ENCODE measurements at places on chromosomes 12 and 14.

DNA sequence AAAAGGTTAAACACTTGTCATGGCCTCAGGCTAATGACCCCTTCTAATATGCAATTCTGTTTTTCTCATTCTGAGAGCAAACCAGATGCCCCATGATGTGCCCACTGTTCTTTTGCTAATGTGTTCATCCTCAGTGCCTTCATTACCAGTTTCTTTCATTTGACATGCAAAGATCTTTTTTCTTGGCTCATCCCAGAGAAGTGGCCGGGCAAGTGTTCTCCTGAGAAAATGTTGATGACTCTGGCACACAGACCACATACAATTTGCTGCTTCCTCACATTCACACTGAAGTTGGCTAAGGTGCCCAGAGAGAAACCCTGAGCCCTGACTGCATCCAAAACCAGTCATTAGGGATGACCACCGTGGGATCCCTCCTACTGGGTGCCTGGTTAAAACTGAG is 833.3 kb downstream of the DIO2 start:
- DNase-seq, result no peak

DNA sequence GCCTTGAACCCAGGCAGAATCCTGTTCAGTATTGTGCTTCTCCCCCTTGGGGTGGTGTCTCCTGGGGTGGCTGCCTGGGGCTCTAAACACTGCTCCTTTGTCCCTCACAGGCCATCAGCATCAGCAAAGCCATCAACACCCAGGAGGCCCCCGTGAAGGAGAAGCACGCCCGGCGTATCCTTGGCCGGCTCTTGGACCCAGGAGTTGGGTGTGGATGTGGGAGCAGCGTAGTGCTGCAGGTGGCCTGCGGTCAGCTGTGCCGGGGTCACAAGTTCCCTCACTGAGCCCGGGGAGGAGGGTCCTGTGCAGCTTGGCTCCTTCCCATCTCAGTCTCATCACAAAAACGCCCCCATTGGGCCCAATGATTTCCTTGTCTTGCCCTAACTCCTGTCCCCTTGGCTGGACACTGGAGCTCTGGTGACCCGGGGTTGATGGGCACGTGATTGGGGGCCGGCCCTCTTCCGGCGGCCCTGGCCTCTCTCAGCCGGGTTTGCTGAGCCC is 12.7 kb downstream of the HIP1R start:
- no peak for DNase-seq

DNA sequence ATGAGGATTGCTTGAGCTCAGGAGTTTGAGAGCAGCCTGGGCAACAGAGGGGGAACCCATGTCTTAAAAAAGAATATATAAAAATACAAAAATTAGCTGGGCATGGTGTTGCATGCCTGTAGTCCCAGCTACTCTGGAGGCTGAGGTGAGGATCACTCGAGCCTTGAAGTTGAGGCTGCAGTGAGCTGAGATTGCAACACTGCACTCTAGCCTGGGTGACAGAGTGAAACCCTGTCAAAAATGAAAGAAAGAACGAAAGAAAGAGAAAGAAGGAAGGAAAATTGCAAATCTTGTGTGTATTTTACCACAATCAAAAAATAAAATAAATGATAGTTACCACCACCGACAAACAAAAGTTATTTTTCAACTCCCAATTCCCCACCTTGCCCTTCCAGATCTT is 45.3 kb downstream of the SPRING1 start:
- no peak for DNase-seq

GRCh38 chr12:76586764-76587395 is 27.3 kb upstream of the OSBPL8 start:
- no peak for DNase-seq

DNA sequence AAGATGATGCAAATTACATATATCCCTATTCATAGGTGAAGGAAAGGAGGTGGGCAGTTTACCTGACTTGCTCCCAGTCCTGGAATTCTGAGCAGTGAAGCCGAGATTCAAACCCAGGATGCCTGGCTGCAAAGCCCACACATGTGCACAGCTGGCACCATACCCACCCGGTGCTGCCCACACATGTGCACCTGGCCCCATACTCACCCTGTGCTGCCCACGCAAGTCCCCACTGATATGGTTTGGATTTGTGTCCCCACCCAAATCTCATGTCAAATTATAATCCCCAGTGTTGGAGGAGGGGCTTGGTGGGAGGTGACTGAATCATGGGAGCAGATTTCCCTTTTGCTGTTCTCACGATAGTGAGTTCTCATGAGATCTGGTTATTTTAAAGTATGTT is 179.2 kb upstream of the C14orf180 start:
- DNase-seq, result no peak

- DNase-seq, result no peak
Measured at GRCh38 chr14:74213907-74214803, 25.1 kb upstream of the VSX2 start.

GRCh38 chr12:113555226-113555625 is 83.6 kb upstream of the LHX5 start:
- DNase-seq, result no peak

DNA sequence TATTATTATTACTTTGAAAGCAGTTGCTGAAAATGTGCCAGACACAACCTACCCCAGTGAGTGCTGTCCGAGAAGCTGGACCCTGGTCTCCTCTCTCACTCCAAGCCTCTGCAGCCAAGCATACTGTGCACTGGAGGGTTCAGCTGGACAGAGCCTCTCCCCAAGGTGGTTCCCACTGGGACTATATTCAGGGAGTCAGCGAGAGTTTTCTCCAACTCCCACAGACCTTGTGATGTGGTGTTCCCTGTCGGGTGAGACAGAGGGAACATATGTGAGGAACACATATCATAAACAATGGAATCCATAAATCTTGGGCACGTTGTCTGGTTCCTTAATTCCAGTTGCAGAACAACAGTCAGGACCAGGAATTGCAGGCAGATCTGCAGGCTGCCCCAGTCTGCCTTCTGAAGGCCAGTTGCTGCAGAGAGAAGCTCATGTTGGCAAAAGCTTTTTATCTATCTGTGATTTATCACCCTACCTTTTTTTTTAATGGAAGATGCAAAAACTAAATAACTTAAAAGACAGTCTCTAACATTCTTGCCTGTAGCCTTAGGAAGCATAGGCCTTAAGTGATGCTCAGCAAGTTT is 619.8 kb upstream of the TBX3 start:
- DNase-seq, result peak; percentile 21

- no peak for DNase-seq
Measured at GRCh38 chr12:3277306-3277943, 200.2 kb downstream of the TSPAN9 start.

- DNase-seq, result no peak
Measured at GRCh38 chr14:100875861-100876590, 27.5 kb downstream of the RTL1 start.

GRCh38 chr12:82619644-82620043 is 67.1 kb upstream of the TMTC2 start:
- no peak for DNase-seq

DNA sequence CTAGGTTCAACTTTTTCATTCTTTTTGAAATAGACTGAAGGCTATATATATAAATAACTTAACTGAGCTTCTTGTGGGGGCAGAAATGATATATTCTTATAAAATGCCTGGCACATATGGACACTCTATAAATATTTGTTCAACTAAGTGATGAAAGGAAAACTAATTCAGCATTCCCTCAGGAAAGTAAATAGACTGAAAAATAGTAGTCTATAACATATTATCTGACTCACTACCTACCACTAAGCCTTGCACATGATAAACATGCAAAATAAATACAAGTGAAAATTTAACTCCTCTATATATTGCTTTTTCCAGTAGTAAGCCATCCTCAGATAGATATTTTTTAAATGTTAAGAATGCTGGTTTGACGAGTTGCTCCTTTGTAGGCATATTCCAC is 15.7 kb upstream of the BMAL2 start:
- no peak for DNase-seq

- DNase-seq, result no peak
Measured at GRCh38 chr14:92546347-92547053, 32.9 kb downstream of the RIN3 start.

- no peak for DNase-seq
Measured at GRCh38 chr12:124665511-124665910, 98.1 kb upstream of the NCOR2 start.

GRCh38 chr12:91769736-91770135 is 375.9 kb downstream of the BTG1 start:
- no peak for DNase-seq

DNA sequence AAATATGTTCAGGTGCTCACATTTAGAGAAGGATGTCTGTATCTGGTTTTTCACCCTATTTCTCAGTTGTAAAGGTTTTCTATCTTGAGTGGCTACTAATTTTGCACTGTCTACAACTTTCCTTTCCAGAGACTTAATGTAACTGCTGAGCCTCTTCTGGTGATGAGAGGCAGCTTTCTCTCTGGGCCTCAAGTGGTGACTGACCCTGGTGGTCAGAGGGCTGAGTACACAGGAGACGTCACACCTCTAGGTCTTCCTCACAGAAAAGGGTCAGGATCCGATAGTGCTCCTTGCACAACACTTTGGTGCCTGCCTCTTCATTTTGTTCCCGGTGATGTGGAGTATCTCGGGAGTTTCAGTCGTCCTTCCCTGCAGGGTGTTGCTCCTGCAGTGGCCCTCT is 76.8 kb downstream of the LIN7A start:
- no peak for DNase-seq

- no peak for DNase-seq
Measured at GRCh38 chr14:104393898-104394381, 185.6 kb upstream of the C14orf180 start.

DNA sequence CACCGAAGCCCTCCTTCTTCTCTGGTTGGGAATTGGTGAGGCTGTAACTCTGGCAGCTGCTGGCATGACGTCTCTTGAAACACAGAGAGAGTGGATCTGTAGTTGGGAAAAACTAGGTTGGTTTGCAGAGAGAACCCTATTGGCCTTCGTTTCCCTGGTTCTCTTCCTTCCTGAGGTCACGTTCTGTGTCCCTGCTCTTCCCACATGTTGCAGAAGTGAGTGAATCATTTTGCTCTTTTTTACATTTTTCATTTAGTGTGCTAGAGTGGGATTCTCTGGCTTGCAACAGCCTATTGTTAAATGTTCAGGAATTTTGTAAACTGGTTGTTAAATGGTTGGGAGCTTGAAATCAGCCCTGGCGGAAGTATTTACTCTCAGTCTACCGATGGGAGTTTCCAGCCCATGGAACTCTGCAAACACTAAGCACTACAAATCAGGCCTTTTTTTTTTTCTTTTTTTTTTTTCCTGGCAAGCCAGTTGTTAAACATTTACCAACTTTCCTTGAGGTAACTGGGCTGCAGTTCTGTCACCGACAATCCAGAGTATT is 26.8 kb upstream of the CKAP4 start:
- no peak for DNase-seq

DNA sequence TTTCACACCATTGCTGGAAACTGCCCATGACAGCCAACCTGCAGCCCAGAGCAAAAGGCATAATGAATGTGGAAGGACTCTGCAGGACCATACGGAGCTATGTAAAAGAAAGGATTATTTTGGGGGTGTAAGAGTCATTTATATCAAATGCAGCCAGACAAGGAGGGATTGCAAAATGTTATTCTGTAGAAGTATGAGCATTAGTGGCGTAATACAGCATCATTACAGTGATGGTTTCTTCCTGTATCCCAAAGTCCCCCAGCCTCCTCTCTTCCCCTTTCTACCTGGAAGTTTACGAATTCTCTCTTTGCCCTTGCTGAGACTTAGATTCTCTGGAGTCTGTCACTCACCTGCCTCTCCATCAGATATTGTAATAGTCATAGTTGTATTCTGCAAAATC is 89.9 kb downstream of the BORCS5 start:
- no peak for DNase-seq

- no peak for DNase-seq
Measured at GRCh38 chr12:132558042-132558856, 52.1 kb downstream of the LRCOL1 start.

DNA sequence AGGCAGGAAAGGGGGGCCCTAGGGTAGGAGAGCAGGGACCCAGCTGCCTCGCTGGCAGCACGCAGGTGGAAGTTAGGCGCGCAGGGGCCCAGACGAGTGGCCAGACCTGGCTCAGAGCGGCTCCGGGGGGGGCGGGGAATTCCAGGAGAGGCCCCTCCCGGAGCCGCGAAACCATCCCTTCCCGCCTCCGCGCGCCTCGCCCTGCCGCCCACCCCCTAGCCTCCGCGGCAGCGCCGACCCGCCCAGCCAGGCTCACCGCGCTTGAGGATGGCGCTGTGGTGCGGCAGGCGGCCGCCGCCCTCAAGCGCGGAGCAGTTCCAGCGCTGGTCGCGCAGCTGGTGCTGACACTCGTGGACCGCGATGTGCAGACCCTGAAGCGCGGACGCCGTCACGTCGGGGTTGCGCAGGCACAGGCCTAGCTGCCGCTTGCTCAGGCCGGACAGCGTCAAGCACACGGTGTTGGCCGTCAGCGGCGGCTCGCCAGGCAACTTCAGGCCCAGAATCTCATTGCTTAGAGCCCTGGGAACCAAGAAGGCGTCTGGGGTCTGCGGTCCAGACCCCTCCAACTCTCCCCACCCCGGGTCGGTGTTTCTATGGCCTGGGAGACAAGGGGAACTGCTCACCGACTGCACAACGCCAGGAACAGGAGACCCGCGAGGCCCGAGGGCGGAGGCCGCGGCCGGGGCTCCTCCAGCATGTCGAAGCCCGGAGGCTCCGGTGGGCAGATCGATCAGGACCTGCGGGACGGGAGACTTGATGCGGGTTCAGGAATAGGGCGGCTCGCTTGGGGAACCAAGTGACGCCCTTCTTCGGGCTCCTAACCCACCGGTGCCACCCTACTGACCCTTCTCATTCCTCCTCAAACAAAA is 1.5 kb downstream of the WNT10B start:
- DNase-seq, result no peak

- no peak for DNase-seq
Measured at GRCh38 chr14:81331229-81332021, 68.7 kb downstream of the STON2 start.

DNA sequence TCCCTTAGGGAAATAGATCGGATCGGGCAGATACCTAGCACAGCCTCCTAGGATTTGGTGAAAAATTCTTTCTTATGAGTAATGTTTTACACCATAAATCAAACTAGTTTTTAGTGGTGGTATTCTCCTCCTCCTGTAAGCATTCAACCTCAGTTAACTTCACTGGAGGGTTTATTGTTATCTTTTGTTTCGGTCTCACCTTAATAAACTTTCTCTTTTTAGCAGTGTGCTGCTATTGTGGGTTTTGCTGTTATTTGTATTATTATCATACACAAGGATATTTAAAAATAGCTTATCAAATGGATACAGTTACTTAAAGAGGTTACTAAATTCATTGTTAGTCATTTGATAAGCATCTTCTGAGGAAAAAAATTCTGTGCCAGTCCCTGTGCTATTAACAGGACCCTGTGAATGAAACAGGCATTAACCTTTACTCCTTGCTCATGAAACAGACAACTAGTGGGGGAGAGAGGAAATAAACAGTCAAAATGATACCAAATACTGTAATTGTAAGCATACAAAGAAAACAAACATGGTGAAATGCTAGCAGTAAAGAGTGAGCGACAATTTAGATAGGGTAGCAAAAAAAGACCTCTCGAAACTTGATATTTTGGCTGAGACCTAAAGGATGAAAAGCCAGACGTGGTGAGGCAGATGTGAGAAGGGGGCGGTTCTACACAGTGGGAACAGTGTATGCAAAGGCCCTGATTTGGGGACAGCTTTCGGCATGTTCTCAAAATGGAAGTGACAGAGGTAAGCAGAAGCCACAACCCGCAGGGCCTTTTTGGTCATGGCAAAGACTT is 178.7 kb upstream of the SOX5 start:
- no peak for DNase-seq
